ENCODE measurements at places on chromosomes 5 and 9. TPM values are rescaled to one million over a fixed set of nuclear protein-coding genes. Genes with fewer than 3 reads are reported as not detected.

PLPP7 gene
- total RNA-seq, result 0.22 TPM

PTPN3 gene
- total RNA-seq, result not detected

LRRC19 gene
- not detected for total RNA-seq

DNA sequence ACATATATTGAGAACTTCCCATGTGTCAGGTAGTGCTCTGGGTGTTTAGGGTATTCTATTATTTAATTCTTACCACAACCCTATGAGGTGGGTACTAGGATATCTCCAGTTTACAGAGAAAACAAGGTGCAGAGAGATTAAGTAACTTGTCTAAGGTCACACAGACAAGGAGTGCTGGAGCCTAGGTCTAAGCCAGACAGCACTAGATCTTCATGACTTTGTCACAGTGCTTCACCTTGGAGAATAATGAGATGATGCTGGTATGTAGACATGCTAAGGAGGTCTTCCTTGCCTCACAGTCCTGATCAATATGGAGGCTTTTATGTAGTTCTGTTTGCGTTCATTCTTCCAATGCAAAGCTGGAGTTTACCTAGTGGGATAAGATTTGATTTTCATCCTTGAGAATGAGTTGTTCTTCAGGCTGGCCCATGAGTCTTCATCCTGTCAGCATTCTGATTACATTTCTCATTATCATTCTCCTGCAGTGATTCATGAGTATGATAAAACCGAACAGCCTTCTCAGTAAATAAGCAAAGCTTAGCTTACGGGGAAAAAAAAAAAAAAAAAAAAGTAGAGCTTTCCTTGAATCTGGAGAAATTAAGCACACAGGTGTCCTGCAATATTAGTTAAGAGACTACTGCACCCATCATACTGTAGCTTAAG is 176.3 kb downstream of the C9orf152 start:
- no peak overlapping the region for H3K4me3 ChIP-seq
- H3K4me1 ChIP-seq, result peaks cover 14% of the 10 kb centered on the region
- no peaks in the 10 kb centered on the region for H3K36me3 ChIP-seq
- DNase-seq, result no peak

DNA sequence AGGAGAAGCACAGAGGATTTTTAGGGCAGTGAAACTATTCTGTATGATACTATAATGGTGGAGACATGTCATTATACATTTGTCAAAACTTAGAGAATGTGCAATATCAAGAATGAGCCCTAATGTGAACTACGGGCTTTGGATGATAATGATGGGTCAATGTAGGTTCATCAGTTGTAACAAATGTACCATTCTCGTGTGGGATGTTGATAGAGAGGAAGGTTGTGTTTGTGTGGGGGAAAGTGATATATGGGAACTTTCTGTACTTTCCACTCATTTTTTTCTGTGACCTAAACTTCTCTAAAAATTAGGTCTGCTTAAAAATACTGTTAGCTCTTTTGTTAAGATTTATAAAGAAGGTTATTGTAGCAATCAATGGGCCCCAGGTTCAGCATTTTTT is 138.9 kb downstream of the SPATA31D1 start:
- no peak for DNase-seq
- no peaks in the 10 kb centered on the region for H3K27me3 ChIP-seq
- no peak overlapping the region for H3K4me3 ChIP-seq
- no peaks in the 10 kb centered on the region for H3K4me1 ChIP-seq

PCDHGC4 gene
- not detected for total RNA-seq

HBEGF gene
- total RNA-seq, result 4.2 TPM

C5orf24 gene
- total RNA-seq, result 36.5 TPM

DNA sequence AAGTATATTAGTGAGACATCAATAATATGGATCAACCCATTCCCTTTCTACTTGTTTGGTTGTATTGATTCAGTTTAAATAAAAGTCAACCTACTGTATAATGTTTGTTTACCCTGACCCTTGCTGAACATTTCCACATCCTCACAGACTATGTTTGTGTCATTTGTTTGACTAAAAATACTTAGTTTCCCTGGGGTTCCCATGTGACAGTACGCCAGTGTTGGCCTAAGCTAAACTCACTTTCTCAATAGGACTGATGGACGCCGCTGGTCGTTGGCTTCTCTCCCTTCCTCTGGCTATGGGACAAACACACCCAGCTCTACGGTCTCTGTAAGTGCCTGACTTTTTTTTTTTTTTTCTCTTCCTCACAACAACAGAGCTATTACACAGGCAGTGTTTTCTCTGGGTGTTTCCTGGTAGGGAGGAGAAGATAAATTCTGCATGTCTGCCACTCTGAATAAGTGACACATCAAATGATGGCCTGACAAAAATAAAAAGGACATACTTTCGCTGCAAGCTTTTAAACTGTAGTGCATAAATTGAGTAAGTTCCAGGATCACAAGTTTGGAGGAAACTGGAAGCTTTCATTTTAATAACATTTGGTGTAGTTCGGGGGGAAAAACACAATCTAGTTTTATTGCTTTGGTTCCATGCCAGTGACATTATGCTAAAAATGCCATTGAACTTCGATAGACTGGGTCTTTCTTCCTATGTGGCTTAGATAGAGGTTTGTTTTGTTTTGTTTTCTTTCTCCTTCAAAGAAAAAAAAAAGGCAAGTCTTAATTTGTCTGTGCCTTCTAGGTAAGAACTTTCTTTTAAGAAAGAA is 101.0 kb downstream of the CD180 start:
- no peak overlapping the region for H3K4me3 ChIP-seq
- H3K27ac ChIP-seq, result no peak overlapping the region
- H3K27me3 ChIP-seq, result no peaks in the 10 kb centered on the region

- no peak overlapping the region for H3K27ac ChIP-seq
- DNase-seq, result no peak
- H3K4me3 ChIP-seq, result no peak overlapping the region
- H3K4me1 ChIP-seq, result no peaks in the 10 kb centered on the region
Measured at GRCh38 chr5:95609711-95610110, 10.2 kb upstream of the GPR150 start.

- no peaks in the 10 kb centered on the region for H3K36me3 ChIP-seq
- DNase-seq, result no peak
- H3K27ac ChIP-seq, result no peak overlapping the region
Measured at GRCh38 chr5:67315082-67315989, 118.7 kb upstream of the CD180 start.

GRCh38 chr5:90226433-90227099 is 183.0 kb downstream of the CETN3 start:
- H3K27ac ChIP-seq, result no peak overlapping the region
- DNase-seq, result no peak
- H3K4me3 ChIP-seq, result no peak overlapping the region
- H3K27me3 ChIP-seq, result no peaks in the 10 kb centered on the region

- H3K27me3 ChIP-seq, result peaks cover 71% of the 10 kb centered on the region
- H3K36me3 ChIP-seq, result no peaks in the 10 kb centered on the region
- H3K4me3 ChIP-seq, result no peak overlapping the region
- H3K27ac ChIP-seq, result no peak overlapping the region
Measured at GRCh38 chr5:123099514-123100151, 10.6 kb downstream of the PRDM6 start.

SH3PXD2B gene
- 0.60 TPM for total RNA-seq
